HT1080 (cell line): ENCODE measurements at places on chromosomes 5 and 9. TPM values are rescaled to one million over a fixed set of nuclear protein-coding genes. Genes with fewer than 3 reads are reported as not detected.

Gene TRIM14
- 26.8 and 31.0 TPM in 2 replicates for total RNA-seq

Gene P4HA2
- 17.6 and 19.6 TPM in 2 replicates for total RNA-seq

Gene TIMD4
- not detected in 2 replicates for total RNA-seq

Gene ANKRD20A1
- 11.8 and 12.3 TPM in 2 replicates for total RNA-seq

- peak; percentile 18 for DNase-seq
Observed at GRCh38 chr9:99054581-99054980, 50.3 kb upstream of the TGFBR1 start.

DNA sequence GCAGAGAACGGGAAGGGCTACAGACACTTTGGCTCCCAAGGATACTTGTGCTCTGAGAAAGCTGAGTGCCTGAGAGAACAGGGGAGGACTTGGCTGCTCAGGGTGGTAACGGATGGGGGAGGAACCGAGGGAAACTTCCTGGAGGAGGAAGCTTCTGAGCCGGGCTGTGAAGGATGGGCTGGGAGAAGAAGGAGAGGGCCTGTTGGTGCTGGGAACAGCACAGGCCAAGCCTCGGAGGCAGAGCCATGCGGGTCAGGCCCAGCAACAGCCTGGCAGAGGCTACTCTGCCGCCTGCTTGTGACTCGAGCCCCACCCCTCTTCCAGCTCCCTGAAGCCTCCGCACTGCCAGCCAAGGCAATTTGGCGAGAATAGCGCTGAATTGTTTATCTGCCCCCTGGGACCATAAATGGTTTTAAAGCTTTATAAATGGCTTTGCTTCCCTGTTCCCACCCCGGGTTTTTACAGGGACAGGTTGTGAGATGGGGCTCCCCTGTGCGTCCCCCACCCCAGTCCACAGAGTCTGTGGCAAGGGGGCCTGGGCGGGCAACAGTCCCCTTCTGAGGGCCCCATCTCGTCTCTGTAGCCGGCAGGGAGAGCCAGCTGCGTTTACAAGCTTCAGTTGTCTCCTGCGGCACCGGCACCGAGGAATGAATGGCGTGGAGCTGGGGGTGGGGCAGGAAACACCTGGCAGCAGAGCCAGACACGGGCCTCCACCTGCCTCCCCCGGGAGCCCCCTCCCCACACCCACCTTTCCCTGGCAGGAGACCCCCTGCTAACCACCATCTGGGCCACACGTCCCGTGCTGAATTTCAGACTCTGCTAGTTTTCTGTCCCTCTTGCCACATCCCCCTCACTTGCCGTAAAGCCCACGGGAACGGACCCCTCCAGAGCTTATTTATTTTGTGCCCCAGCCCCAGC is 24.4 kb downstream of the FAM163B start:
- no peak for DNase-seq

DNA sequence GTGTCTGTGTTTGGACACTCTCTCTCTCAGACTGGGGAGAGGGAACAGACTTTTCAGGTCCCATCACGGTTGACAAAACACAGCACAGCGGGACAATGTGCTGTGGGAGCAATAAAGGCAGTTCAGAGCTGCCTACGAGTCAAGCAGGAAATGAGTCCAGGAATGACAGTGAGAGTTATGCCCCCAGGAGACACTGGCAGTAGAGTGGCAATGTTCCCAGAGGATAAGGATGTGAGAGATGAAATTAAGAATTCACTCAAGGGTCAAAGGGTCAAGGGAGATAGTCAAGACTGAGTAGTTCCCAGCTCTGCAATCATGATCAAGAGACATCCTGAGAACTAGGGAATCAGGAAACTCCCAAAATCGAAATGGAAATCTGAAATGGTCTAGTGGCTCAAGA is 156.1 kb downstream of the LURAP1L start:
- DNase-seq: peak; percentile 75

- DNase-seq: peak; percentile 92
Observed at GRCh38 chr9:104961238-104961637, 33.3 kb upstream of the ABCA1 start.

Gene OTP
- not detected in 2 replicates for total RNA-seq

Gene PTPN3
- total RNA-seq: 5.0 and 10.1 TPM in 2 replicates

DNA sequence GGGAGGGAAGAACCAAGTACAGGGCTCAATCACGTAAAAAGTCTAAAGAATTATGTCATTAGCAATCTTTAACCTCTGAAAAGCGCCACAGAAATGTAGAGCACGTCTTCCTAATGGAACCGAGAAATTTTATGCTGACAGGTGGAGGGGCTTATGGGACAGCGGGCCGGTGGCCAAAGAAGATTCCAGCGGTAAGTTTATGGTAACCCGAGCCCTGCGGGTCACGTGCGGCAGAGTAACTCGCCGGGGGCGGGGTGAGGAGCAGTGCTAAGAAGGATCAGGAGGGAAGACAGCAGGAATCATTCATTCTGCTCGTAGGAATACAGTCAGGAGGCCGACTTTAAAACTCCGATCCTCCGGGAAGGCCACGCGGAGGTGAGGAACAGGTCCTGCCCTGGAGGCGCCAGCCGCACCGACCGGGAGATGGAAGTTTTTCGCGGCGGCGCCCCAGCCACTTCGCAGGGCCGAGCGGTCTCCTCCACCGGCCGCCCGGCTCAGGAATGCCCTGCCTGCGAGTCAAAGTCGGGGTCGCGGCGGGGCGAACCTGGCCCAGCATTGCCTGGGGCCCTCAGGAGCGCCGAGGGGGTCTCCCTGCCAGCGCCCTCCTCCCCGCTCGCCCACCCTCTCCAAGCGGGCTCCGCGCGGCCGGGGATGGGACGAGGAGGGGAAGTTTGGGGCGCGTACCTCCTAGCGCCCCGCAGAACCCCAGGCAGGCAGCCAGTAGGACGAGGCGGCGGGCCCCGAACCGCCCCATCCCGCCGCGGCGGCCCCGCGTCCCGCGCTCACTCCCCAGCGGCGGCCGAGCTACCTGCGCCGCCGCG is 101.8 kb downstream of the ESM1 start:
- DNase-seq: no peak

- no peak for DNase-seq
Observed at GRCh38 chr5:174642816-174643405, 81.5 kb upstream of the MSX2 start.

GRCh38 chr9:137294681-137295237 is 7.3 kb downstream of the NRARP start:
- DNase-seq: no peak
